Effector memory CD4-positive, alpha-beta T cell (primary cell): ENCODE measurements at places on chromosomes 6 and 20.
A peak's percentile ranks its signal among the peaks of the same experiment; 100 is the strongest.

GRCh38 chr20:34104059-34104458, 8.0 kb downstream of the EIF2S2 start:
- no peak for DNase-seq

GRCh38 chr20:5222919-5223634, 93.7 kb downstream of the PROKR2 start:
- peak; percentile 8 for DNase-seq

DNA sequence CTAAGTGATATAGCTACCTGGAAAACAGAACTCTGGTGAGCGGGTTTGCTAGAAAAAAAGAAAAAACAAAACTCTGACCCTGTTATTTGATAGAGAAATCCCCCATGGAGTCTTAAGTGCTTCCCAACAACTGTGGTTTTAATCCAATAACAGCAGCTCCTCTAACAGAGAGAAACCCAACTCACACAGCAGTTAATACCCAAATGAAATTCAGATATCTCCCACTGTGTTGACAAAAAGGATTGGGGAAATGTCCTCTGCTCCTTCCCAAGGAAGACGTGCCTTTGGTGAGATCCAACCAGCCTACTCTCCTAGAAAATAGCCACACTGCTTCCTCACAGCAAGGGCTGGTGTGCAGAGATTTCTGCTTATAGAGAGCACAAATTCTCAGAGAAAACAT, 200.4 kb upstream of the FBXL4 start:
- no peak for DNase-seq

- DNase-seq: no peak
Measured at GRCh38 chr6:81736428-81736827, 16.1 kb downstream of the TENT5A start.

GRCh38 chr6:147829418-147829817, 320.9 kb downstream of the SAMD5 start:
- no peak for DNase-seq

DNA sequence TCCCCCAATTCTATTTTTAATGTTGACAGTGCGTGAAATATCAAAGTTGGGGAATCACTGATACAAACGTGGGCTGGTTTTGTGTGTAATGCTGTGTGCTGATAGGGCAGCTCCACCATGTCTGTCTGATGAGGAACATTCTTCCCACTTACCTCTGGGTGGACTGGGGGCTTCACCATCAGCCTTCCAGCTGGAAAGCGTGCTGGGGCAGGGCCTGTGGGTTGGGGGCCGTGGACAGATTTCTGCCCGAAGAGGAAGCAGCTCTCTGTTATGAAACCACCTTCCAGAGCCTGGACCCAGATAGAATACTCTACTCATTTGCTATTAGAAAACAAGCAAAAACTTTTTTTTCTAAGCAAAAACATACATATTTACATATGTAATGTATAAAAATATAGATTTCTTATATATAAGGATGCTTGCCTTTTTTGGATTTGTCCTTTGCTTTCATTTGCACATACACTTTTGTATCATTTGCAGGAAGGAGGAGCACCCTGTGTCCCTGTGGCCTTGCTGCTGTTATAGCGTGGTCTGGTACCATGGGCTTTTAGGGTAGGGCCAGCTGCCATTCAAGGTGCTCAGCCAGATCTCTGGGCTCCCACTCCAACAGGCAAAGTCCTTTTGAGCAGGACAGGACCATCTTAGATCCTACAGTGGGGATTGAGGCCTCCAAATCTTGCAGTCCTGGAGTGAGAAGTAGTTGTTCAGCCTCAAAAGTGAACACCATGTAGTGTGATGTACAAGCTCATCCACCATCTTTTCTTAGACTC, 48.1 kb downstream of the DUSP22 start:
- no peak for DNase-seq

DNA sequence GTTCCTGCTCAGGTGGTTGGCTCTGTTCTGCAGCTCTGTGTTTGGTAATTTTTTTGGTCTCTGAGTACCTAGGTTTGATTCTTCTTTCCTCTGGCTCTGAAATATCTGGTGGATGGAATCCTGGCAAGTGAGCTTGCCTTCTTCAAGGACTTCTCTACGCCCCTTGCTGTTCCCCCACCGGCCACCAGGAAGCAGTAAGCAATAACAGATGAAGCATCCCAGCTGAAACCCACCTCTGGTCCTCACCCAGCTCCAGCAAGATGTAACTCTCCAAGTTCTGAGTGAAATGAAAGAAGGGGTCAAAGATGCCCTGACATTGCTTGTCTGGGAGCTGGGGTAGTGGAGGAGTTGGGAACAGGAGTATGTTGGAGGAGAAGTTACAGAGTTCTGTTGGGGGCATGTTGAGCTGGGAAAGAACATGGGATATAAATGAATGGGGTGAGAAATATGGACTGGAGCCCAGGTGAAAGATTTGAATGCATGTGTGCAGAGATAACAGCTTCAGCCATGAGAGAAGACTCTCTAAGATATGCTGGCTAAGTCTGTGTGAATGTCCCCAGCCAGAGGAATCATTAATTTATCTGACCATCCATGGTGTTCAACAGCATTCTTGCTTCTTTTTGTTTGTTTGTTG, 51.3 kb upstream of the GLP1R start:
- no peak for DNase-seq

GRCh38 chr6:150865406-150866146, at the start of gene MTHFD1L:
Gene MTHFD1L (plus strand): TSS chr6:150865702. CDS start chr6:150865823, 121 bp downstream.
- peak; percentile 36 for DNase-seq

DNA sequence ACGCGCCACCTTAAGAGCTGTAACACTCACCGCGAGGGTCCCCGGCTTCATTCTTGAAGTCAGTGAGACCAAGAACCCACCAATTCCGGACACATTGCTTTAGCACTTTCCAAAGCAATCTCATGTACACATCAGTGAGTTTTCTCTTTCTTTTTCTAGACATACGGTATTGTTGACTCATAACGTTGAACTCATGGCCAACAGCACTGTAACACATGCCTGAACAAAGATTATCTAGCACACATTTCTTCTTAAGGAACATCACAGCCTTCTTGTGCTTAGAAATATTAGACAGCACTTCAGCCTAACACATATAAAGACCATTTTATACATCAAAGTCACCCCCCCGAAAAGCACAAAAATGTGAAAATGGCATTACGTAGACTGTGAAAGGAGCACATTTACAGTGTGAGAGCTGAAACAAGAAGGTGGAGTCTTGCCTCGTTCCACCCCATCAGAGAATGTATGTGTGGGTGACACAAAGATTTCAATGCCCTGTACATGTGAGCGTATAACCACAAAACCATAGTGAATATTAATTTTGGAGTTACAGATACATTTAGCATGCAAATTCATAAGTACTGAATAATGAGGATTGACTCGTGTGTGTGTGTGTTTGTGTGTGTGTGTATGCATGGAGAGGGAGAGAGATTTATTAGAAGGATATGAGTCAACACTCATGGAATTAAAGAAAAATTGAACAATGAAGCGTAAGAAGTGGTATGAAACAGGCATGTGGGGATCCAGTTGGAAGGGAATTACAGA, 134.1 kb downstream of the FAM83B start:
- DNase-seq: no peak
